ENCODE measurements at places on chromosomes 3 and 15.

DNA sequence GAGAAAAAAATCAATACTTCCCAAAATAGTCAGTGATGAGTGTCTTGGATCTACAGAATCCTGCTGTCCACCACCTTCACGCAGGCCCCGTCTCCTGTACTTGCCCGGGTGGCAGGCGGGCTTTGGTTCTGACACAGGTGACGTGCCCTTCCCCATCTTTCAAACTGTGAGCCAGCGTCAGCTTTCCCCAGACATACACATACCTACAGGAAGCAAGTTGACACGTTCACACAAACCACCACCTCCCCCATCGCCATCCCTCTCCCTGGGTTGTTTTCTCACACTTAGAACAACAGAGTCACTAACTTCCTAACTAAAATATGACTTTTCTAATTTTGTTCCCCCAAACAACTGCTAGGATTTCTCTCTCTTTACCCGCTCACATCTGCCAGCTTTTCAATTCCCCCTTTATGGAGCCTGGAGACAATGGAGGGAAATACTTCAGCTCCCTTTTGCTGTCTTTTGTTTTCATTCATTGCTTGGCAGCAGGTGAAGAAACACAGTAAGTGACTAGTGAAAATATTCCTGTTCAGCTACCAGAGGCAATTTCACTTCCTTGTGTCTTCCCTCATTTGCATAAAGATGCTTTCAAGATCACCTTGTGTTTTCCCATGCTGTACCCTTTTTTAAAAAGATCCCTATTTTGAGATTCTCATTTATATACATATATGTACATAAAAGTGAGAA, 248.3 kb downstream of the SLCO3A1 start:
- no peak for DNase-seq

DNA sequence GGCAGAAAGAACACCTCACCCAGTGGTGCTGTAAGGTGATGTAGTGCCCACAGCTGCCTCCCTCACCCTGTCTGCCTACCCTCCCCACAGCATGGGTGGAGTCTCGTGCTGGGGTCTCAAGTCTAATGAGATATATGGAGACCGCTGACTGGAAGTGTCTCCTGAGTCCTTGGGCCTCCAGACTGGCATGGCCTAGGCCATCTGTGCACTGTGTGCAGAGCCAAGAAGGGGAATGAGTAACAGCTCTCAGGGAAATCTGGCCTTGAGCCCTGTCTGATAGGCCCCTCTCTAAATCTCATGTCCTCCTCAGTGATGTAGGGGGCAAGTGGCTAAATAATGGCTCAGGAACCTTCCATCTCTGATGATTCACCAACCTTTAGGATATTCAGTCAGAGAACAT, 277.4 kb downstream of the PLCL2 start:
- DNase-seq = no peak

- DNase-seq = no peak
These were observed 27.2 kb upstream of the SLC25A36 start for GRCh38 chr3:140914384-140914945.

DNA sequence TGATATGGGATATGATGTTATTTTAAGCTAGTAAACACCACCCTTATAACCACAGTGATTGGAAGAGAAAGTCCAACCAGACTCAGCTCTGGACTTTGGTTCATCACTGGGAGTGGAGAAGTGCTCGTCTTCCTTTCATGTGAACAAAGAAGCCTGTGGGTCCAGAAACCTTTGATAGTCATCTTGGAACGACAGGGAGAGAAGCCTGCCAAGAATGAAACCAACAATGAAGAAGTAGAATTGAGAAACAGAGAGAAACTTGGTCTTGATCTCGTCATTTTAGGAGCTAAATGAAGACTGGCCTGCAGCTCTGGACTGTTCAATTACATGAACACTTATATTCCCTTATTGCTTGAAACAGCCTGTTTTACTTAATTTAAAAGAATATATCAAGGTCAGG, 13.1 kb upstream of the SLC35G2 start:
- DNase-seq = no peak

GRCh38 chr3:10697918-10698317, 118.1 kb upstream of the SLC6A11 start:
- no peak for DNase-seq

- DNase-seq = no peak
These were observed 55.8 kb upstream of the SLC6A6 start for GRCh38 chr3:14346642-14347041.

DNA sequence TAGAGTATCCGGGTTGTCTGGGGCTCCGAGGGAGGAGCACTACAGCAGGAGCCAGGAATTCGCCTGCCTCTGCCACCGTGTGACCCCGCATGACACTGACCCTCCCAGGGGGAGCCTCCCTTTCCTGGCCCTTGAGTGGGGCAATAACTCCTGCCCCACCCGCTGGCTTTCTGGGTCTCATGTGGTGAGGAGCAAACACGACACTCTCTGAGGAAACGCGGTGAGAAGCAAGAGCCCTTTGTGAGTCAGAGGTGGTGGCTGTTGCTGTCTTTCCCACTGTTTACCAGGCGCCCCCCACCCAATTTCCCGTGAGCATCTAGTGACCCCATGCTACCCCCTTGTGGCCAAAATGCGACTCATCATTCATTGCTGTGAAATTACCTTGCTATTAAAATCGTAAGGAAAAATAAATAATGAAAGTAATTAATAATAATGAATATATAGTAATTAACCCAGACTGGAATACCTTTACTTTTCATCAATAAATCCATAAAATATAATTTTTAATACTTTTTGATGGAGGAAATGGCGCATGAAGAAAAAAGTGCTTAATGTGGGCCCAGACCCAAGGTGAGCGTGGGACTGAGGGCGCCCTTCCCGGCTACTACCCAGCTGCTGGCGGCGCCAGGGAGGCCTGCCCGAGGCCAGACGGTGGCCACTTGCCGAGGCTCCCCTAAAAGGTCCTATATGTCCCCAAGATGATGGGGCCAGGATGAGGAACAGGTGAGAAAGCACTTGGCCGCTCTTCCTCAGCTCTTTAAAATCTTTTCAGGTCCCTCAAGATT, 29.3 kb downstream of the CCNL1 start:
- DNase-seq = no peak

- no peak for DNase-seq
These were observed 95.7 kb upstream of the ALDH1A3 start for GRCh38 chr15:100783760-100784492.

- no peak for DNase-seq
These were observed 8.9 kb upstream of the HAPLN3 start for GRCh38 chr15:88904257-88904623.

GRCh38 chr15:93144463-93145236, 55.6 kb upstream of the RGMA start:
- DNase-seq = no peak

DNA sequence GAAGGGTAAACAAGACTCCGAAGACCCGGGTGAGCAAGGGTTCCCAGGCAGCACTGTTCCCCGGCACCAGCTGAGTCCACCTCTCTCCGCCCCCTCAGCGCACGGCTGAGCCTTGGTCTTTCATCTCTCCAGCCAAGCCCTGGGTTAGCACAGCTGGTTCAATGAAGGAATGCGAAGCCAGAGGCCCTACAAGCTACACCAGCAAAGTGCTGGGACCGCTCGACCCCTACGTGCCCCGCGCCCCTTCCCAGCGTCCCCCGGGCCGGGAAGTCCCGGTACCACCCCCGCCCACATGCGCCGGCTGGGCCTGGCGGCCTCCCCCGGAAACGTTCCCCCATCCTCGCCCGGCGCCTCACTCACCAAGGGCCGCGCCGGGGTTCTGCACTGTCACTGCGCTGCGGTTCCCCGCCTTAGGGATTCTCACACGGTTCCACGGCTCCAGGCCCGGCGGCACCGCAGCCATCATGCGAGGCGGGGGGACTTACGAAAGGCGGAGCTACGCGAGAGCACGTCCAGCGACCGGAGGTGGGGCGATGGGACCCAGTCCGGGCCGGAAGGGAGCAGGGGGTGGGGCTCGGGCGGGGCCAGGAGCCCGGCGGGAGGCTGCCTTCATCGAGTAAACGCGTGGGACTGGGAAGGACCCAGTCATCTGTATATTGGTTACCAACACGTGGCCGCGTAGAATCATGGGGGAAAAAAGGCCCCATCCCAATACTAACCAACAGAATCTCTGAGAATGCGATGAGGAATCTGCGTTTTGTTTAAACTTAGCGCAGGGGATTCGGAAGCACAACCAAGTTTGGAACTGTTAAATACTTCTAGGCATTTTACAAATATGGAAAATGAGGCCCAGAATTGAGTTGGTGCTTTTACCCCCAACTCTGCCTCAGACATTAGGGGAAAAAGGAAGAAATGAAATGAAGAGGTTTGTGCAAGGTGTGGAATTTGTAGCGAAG, 28.7 kb downstream of the GTPBP8 start:
- DNase-seq = peak; percentile 59

- no peak for DNase-seq
These were observed 9.6 kb upstream of the ABTB1 start for GRCh38 chr3:127663151-127663550.

GRCh38 chr3:194972641-194973040, 287.0 kb downstream of the FAM43A start:
- no peak for DNase-seq

DNA sequence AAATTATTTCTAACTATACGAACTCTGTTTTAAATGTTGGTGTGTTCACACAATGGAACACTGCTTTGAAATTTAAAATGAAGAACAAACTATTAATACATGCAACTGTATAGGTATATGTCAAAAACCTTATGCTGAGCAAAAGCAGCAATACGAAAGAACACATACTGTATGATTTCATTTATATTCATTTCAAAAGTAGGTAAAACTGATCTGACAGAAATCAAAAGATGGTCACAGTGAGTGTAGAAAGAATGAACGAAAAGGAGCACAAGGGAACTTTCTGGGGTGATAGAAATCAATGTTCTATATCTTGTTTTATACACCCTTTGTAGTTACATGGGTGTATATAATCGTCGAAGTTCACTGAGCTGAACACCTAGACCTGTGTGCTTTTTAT, 12.6 kb downstream of the ATP8B4 start:
- DNase-seq = no peak

DNA sequence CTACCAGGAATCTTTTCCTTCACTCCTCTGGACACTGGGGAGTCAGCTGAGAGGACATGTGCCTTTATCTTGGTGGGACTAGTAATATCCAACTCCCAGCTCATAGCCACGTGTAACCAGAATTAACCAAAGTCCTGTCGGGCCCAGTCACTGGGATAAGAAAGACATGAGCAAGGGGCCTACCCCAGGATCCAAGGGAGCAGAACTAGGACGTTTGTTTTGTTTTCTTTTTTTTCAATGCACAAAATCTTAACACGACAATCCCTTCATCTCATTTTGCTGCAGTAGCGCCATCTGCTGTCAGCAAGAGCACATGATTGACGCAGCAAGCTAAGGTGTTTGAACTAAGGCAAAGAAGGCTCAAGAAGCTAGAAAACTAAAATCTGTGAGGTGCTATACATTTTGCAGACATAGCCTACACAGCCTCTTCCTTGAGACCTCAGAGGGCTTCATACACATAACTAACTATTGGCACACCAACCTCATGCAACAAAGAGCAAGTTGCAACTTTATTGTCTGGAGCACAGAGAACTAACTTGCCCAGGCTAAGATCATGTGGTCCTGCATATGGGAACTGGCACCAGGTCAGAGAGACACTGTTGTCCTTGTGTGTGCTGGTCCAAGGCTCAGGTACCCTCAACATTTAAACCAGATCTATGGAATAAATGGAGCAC, 43.6 kb downstream of the RLBP1 start:
- peak; percentile 37 for DNase-seq
